Stimulated activated CD8-positive, alpha-beta memory T cell treated with anti-CD3 and anti-CD28 coated beads, Interleukin-15, amount 100 ng/mL, for 48 hours (primary cell): ENCODE measurements at places on chromosomes 4 and X.

GRCh38 chr4:138249132-138249531 is 7.0 kb upstream of the SLC7A11 start:
- DNase-seq, result no peak

DNA sequence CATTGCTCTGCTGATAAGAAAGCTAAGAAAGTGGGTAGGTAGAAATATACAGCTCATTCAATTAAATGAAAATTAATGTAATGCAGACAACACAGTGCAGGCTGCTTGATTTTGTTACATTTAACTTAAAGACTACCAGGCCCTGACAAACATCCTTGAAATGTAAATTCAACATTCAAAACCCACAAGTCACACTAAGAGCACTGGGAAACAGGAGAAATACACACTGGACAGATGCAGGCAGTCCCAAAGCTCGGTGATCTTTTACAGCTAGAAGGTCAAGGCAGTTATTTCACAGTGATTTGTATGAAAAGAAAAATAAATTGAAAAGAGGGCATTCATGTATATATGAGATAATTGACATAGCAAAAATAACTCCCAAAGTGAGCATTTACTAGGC is 94.3 kb upstream of the PLAC1 start:
- DNase-seq, result no peak

DNA sequence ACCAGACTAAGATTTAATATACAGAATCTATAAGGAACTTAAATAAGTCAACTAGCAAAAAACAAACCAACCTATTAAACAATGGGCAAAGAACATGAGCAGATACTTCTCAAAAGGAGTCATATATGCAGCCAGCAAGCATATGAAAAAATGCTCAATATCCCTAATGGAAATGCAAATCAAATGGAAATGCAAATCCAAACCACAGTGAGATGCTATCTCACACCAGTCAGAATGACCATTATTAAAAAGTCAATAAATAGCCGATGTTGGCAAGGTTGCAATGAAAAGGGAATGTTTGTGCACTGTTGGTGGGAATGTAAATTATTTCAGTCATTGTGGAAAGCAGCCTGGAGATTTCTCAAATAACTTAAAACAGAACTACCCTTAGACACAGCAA is 97.0 kb upstream of the SLC6A14 start:
- DNase-seq, result no peak

GRCh38 chr4:46387956-46388355 is 2.0 kb downstream of the GABRA2 start:
- no peak for DNase-seq

DNA sequence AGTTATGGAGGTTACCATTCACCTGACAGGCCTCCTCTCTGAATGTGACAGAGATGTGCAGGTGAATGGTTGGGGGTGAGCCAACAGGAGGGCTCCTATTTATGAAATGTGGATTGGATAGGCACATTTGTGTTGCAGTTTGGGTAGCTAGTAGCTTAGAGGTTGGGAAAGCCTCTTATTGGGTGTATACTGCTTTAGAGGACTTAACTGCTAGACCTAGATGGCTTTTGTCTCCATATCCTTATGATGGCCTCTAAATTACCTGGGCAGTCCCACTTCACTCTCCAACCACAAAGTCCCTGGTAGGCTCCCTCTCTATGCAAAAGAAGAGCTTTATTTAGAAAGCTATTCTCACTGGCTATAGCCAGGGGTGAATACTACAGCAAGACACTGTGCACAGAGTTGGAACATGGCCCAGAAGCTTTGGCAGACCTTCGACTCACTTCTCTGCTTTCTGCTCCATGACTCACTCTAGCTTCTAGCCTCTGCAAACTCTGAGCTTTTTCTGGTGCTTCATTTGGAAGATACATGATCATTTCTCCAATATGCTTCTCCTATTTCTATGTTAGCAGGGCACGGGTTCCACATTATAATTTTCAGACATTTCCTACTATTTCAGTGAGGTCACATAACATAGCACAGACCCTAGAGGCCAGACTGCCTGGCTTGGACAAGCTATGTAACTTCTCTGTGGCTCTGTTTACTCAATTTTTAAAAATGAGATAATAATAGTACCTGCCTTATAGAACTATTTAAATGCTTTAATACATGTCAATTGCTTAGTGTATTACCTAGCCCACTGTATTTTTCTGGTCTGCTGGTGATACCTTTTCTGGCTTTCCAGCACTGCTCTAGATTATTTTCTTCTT is 6.0 kb upstream of the VGLL1 start:
- DNase-seq, result no peak

GRCh38 chrX:47489507-47490275 is 6.7 kb upstream of the ZNF41 start:
- no peak for DNase-seq

DNA sequence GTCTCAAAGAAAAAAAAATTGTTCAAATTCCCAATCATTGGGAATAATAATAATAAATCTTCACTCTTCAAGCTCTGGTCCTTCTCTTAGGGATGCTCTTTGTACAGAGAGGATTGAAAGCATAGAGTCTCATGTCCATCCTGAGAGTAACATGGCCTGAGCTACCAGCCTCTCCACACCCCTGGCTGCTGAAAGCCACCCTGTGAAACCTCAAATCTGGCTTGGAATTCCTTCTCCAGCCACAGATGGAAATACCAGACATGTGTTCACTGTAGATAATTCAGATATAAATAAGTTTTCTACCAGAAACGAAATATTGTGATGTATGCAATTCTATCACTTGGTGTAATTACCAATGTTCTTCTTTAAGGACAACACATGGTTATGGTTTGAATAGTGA is 140.6 kb downstream of the ARSF start:
- DNase-seq, result no peak

DNA sequence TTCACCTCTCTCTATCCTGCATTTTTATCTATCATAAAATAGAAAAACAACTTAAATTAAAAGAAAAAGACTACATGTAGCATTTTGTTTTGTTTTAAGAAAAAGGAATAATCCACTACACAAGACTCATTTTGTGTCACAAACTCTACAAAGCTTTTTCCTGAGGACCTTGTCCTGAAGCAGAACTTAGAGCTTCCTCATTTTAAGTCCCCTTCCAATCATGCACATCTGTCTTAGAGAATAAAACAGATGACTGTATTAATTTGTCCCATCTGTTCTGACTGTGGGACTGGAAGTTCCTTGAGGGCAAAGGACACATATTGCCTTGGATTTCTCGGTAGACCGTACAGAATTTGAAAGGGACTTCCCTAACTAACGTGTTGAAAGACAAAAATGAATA is 218.5 kb downstream of the COL25A1 start:
- no peak for DNase-seq

DNA sequence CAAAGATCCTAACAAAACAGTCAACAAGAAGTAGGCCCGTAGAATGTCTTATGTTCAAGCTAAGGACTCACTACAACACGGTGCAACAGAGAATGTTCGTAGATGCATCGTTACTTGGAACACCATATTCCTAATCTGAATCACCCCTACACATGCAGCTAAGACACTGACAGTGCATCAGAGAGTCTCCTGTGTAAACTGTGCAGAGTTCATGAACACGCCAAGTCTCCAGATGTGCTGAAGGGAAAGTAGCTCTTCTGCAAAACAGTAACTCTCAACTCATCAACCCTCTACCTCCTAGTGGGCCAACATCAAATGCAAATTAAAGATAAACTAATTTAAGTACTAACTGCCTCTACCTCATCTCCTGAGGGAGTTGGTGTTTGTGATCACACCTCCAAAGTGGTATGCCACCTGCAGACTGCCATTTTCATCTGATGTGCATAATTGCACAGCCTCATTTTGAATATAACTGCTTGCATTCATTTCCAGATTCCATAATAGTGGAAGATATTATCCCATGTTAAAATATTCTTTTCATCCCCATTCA is 73.5 kb downstream of the MOSPD2 start:
- no peak for DNase-seq

DNA sequence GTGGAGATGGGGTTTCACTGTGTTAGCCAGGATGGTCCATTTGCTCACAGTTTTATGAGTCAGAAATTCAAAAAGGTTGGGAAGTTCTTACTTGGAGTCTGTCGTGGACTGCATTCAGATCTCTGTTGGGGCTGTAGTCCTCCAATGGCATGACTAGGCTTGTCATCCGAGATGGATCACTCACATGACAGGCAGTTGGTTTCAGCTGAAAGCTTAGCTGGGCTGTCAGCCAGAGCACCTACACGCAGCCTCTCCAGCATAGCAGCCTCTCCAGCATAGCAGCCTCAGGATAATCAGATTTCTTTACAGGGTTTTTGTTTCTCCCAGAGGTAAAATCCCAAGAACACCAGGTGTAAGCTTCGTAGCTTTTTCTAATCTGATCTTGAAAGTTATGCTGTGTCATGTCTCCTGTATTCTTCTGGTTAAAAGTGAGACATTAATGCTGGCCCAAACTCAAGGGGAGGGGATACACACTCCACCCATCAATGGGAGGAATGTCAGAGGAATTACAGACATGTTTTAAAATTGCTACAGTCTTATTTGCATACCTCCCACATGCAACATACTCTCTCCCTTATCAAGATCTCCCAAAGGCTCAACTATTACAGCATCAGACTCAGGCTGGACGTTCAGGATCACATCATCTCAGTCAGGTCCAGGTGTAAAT is 31.6 kb upstream of the SOD3 start:
- no peak for DNase-seq

- no peak for DNase-seq
These were observed 130.0 kb downstream of the ZAR1 start for GRCh38 chr4:48620093-48620492.

- DNase-seq, result no peak
These were observed 180.3 kb upstream of the HS3ST1 start for GRCh38 chr4:11608992-11609391.

- DNase-seq, result no peak
These were observed 89.1 kb upstream of the CBR4 start for GRCh38 chr4:169098969-169099690.

GRCh38 chr4:90002441-90003062 is 107.9 kb downstream of the MMRN1 start:
- DNase-seq, result no peak

GRCh38 chr4:152785639-152786615 is 6.2 kb downstream of the ARFIP1 start:
- DNase-seq, result no peak

DNA sequence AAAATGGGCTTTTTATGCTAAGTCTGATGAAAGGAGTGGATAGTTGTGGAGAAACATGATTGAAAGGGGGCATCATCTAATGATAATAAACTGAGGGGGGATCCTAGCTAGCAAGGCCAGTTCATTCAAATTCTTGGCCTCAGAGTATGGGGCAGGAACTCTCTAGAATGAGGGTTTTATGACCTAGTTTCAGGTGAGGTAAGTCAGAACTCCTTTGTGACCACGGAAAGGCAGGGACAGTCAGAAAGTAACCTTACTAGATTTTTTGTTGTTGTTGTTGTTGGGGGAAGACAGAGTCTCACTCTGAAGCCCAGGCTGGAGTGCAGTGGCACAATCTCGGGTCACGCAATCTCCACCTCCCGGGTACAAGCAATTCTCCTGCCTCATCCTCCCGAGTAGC is 1.5 kb upstream of the PAQR3 start:
- DNase-seq, result no peak

DNA sequence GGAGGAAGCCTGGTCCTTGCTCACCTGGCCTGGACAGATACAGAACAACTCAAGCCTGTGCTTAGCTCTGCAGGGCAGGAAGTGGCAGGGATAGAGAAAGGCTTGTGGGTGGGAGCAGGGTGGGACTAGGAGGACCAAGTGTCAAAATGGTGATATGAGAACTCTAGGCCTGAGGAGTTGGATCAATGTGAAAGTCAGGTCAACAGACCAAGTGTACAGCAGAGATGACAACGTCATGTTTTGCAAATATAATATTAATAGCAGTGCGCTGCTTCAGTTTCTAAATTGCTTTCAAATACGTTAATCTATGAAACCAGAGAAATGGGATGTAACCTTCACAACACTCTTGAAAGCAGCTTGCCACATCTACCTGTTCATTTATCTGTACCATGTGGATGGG is 114.2 kb upstream of the MAP3K15 start:
- DNase-seq, result no peak

DNA sequence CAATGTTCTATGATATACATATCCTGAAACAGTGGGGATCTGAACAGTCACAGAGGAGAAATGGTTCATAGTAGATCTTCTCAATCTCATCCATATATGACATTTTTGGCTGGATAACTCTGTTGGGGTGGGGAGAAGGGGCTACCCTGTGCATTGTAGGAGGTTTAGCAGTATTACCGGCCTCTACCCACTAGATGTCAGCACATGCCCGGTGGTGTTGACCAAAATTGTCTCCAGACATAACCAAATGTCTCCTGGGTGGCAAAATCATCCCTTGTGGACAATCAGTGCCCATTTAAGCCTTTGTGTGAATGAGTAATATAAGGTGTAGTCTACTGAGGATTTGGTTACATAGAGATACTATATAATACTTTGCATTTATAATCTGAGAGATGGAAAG is 89.9 kb downstream of the PLS3 start:
- peak; percentile 17 for DNase-seq

GRCh38 chr4:128606173-128606572 is 203.3 kb upstream of the JADE1 start:
- no peak for DNase-seq
